ENCODE measurements at places on chromosomes 13 and 19.

GRCh38 chr13:108270442-108270841 lies 924 bp downstream of the TNFSF13B start:
- no peak for DNase-seq

DNA sequence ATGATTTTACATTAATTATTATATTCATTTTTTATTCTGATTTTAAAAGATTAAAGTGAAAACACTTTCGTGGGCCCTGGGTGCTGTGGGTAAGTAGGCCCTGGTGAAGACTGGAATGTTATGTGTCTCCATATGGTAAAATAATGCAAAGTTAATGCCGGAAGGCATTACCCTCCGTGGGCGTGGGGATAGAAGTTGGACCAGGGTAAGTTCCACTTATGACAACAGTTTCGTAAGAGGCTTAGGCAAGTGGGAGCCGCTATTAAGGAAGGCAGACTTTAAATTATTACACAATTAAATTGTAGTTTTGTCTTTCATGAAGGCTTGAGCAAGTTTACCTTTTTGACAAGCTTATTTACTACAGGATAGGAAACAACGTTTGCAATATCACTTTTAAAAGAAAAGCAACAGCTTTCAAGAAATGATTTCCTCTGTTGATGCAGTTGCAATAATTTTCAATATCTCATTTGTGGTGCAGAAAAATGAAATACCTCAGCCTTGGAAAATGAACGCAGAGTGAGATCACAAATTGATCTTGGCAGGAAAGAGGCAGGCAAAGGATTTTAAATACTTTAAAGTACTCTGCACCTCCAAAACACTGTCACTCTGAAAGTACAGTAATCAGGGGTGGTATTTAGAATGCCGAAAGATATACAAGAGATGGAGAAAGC lies 310.6 kb downstream of the DCT start:
- DNase-seq, result no peak

DNA sequence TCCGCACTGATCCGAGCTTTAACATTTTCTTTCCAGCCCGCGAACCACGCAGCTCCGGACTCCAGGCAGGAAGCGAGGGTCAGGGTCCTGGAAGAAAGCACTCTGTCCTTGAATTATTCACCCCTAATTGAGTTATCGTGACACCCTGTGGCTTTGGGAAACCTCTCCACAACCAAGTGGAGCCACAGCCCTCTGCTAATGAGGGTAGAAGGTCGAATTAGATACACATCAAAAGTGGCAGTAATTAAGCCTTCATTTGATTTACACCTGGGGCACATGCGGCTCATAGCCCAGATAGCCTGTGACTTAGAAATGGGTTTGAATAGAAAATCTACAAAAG lies 15.9 kb upstream of the RNF17 start:
- no peak for DNase-seq

DNA sequence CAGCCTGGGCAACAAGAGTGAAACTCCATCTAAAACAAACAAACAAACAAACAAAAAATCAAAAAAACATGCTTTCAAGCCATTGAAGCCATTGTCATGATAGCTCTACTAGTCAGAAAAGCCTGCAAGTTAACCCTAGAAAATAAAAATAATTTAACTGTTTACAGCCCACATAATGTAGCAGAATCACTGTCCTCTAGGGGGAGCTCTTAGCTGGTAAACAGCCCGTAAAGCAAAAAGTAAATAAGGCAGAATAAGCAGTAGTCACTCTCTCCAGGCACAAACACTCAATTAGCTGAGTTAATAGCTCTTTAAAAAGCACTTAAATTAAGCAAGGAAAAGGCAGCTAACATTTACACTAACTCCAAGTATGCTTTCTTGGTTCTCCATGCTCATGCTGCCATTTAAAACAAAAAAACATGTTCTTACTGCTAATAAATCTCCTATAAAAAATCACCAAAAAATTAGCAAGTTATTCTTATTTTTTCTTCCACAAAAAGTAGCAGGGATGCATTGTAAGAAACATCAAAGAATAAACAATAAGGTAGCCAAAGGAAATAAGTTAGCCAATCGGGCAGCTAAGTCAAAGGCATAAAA lies 11.3 kb downstream of the LILRB4 start:
- no peak for DNase-seq

DNA sequence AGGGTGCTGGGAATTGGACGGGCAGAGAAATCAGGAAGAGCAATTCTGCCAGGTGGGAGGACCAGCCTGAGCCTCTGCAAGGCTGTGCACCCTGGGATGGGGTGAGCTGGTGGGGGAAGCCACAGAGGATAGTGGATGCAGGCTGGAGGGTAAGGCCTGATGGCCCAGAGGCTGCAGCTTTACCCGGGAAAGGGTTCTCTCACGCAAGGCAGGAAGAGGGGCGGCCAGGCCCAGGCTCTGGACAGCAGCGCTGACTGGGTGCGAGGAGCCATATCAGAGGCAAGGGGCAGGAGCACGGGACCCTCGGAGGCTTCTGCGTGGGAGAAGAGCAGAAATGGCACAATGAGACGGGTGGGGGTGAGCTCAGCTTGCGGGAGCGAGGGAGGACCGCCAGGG lies 104.6 kb downstream of the SOX1 start:
- no peak for DNase-seq

DNA sequence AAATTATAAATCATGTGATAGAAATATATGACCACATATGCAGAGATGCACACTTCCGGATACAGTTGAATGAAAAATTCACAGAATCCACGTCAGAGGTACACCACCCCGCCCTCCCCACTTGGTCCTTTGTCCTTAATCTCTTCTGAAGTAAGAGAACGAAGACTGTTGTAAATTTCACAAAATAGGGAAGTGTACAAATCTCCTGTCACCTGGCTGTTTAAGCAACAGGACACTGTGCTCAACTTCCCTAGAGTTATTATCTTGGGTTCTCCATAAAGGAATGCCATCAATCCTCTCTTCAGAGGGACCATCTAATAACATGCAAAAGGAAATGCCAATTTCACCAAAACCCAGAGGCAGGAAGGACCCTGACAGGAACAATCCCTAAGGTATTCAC lies 10.5 kb upstream of the CEACAM6 start:
- no peak for DNase-seq

- no peak for DNase-seq
Observed at GRCh38 chr19:36605877-36606478, 865 bp downstream of the ZNF382 start.

DNA sequence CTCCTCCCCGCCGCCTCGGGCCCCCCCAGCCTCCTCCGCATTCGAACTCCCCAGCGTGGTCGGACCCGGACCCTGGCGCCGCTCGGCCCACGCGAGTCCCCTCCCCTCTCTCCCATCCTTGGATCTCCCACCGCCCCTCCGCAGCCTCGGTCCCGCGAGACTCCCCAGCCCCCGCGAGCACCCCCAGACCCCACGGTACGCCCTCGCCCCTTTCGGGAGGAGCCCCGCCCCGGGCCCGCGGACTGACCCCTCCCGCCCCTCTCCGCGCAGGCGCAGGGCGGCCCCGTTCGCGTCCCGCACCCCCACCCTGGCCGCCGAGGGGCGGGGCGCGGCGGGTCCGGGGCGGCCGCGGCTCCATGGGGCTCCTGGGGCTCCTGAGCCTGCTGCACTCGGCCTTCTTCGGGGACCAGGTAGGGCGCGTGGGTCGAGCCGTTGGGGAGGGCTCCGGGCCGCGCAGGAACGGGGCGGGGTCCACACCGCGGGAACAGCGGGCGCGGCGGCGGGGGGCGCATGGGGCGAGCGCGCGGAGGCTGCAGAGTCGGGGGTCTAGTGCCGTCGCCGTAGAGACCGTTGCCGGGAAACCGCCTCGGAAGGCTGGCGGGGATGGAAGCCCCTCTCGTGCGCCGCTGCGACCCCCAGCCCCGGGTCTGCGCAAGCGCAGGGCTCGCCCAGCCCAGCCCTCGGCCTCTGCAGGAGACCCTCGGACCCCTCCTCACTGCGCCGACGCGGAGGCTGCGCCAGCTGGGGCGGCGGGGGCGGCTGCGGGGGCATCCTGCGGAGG lies 3.8 kb upstream of the APC2 start:
- no peak for DNase-seq

DNA sequence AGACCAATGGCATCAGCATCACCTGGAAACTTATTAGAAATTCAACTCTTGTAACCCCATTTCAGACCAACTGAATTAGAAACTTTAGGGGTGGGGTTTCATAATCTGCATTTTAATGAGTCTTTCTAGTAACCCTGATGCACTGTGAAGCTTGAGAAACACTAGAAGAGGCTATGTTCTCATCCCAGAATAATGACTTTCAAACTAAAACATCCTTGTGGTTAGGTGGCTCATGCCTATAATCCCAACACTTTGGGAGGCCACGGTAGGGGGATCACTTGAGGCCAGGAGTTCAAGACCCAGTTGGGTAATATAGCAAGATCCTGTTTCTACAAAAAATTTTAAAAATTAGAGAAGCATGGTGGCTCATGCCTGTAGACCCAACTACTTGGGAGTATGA lies 402.4 kb downstream of the DLEU7 start:
- no peak for DNase-seq

DNA sequence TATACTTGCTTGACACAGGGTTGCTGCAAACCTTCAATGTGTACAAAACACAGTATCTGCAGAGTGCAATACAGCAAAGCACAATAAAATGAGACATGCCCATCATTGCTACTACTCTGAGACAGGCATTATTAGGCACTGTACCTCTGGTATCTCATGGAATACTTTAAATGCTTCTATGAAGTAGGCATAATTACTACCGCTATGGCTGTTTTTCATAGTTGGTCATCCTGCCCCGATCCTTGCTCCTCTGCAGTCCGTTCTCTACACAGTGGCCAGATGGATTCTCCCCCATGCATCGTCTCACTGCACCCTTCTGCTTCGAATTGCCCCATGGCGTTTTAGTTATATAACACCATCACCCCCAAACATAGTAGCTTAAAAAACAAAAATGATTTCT lies 83.0 kb upstream of the UBL3 start:
- DNase-seq, result no peak

DNA sequence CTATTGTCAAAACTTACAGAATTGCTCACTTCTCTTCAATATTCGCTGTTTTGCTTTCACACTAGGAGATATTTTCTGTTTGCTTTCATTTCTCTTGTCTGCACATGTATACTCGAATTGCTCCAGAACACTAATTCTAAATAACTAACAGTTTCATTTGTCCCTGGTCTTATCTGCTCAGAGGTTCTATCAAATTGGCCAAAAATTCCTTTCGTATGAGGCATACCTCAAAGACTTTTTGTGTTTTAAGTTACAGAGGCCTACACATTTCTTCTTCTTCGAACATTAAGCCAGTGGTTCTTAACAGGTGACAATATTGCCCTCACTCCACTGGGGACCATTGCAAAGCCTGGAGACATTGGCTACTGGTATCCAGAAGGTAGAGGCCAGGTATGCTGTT lies 1314.6 kb downstream of the EFNB2 start:
- no peak for DNase-seq

GRCh38 chr13:112792511-112792910 lies 102.7 kb downstream of the ATP11A start:
- no peak for DNase-seq

- no peak for DNase-seq
Observed at GRCh38 chr13:70668293-70668692, 560.0 kb upstream of the KLHL1 start.

DNA sequence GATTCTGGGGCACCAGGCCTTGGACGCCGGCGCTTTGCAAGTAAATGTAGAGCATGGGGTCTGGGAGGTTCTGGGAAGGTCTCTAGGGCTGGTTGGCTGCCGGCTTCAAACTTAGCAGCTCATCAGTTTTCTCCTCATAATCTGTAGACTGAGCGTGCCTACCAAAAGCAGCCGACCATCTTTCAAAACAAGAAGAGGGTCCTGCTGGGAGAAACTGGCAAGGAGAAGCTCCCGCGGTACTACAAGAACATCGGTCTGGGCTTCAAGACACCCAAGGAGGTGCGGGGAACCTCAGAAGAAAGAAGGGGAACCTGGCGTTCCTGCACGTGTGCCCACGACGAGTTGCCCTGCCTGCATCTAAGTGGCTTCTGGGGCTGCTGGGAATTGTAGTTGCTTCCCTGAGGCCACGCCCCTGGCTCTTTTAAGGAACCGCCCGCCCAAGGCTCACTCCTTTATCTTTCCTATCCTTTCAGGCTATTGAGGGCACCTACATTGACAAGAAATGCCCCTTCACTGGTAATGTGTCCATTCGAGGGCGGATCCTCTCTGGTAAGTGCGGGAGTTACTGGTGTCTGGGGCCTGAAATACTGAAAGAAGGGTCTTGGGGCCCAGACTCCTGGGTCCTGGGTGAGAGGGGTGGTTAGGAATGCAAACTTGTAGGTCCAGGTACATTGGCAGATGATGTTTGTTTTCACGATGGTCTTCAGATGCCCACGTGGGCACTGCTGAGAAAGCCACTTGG lies 984 bp downstream of the RPS11 start:
- no peak for DNase-seq

GRCh38 chr13:109166804-109167203 lies 537.4 kb downstream of the MYO16 start:
- no peak for DNase-seq

- DNase-seq, result no peak
Observed at GRCh38 chr19:46878613-46879375, 18.0 kb downstream of the ARHGAP35 start.

DNA sequence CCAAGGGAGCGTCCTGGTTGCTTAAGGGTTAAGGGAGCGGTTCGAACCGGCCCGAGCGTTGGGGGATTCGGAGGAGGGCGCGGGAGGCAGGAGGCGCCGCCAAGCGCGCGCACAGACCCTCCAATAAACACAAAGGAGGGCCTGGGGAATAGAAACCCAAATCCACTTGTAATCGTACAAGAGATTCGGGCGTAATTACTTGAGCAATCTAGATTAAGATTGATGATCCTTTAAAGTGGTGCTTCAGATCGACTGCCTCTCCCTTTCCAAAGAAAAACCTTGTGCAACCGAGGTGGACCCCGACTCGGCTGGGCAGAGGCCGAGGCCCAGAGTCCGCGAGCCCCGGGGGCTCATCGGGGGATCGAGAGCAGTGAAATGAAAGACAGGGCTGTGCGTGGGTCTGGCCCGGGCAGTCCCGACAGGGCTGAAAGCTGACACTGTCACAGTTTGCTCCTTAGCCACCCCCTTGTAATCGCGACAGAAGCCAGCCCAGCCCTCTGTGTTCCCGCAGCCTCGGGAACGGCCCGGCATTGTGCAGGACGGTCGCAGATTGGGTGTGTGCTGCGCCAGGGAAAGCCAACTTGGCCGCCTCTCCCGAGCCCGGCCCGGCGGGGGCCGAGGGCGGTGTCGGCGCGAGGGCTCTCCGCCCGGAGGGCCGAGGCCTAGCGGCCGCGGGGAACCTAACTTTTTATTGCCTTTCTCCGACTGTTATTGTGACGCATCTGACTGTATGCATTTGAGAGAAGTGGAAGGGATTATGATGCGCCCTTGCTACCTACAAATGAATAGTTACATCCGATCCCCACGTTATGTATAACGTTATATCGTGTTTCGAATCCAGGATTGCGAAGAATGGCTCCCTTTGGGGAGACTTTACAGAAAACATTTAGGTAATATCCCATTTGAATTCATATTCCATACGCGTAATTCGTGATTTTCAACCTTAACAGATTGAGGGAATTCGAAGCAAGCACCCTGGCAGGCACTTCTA lies 5.5 kb downstream of the MAB21L1 start:
- no peak for DNase-seq

DNA sequence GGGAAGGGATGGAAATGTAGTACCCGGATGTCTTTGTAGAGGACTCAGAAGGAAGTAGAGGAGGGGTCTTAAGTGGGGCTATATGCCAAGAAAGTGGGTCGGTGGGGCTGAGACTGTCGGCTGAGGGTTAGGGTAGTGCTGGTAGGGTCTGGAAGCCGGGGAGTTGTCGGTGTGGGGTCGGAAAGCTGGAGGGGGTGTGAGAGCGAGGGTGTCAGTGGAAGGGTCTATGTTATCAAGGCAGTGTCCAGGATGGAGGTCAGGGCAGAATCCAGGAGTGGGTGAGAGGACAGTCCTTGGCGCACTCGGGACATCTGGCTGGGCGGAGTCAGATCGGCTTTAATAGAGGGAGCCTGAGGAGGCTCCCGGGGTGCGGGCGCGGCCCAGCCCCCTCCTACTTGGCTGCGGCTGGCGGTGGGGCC lies 1.7 kb downstream of the HSPB6 start:
- DNase-seq, result no peak

All from stimulated activated CD8-positive, alpha-beta memory T cell treated with anti-CD3 and anti-CD28 coated beads, Interleukin-15, amount 100 ng/mL, for 24 hours (primary cell).